ENCODE measurements at places on chromosomes 2 and 18. TPM values are rescaled to one million over a fixed set of nuclear protein-coding genes. Genes with fewer than 3 reads are reported as not detected.

The REG3G gene
- total RNA-seq, result not detected

The TMEM214 gene
- total RNA-seq, result 50.4 TPM

The TPGS2 gene
- total RNA-seq, result 57.0 TPM

The LYPD6 gene
- 11.2 TPM for total RNA-seq

The CDH20 gene
- total RNA-seq, result 3.6 TPM

GRCh38 chr2:189654641-189655040 lies 6.6 kb upstream of the ASNSD1 start:
- no peak overlapping the region for H3K4me3 ChIP-seq
- DNase-seq, result no peak
- H3K36me3 ChIP-seq, result no peaks in the 10 kb centered on the region
- H3K4me1 ChIP-seq, result peaks cover under 1% of the 10 kb centered on the region
- H3K27me3 ChIP-seq, result no peaks in the 10 kb centered on the region

GRCh38 chr2:77838441-77838840 lies 316.3 kb upstream of the LRRTM4 start:
- H3K4me3 ChIP-seq, result no peak overlapping the region
- H3K36me3 ChIP-seq, result no peaks in the 10 kb centered on the region
- no peaks in the 10 kb centered on the region for H3K4me1 ChIP-seq

GRCh38 chr2:217928324-217929181 lies 74.2 kb downstream of the TNS1 start:
- H3K27me3 ChIP-seq, result no peaks in the 10 kb centered on the region
- DNase-seq, result no peak
- peaks cover 44% of the 10 kb centered on the region for H3K4me1 ChIP-seq
- H3K27ac ChIP-seq, result no peak overlapping the region
- no peaks in the 10 kb centered on the region for H3K36me3 ChIP-seq

GRCh38 chr2:151805343-151805742 lies 22.9 kb downstream of the ARL5A start:
- DNase-seq, result no peak
- no peaks in the 10 kb centered on the region for H3K36me3 ChIP-seq
- H3K4me3 ChIP-seq, result no peak overlapping the region
- H3K4me1 ChIP-seq, result no peaks in the 10 kb centered on the region
- no peak overlapping the region for H3K27ac ChIP-seq

- H3K36me3 ChIP-seq, result no peaks in the 10 kb centered on the region
- no peaks in the 10 kb centered on the region for H3K27me3 ChIP-seq
- H3K27ac ChIP-seq, result peak overlapping the region; percentile 93
- peaks cover 55% of the 10 kb centered on the region for H3K4me1 ChIP-seq
Observed at GRCh38 chr2:164910101-164910899, 45.0 kb downstream of the SLC38A11 start.

- no peaks in the 10 kb centered on the region for H3K4me1 ChIP-seq
- H3K27me3 ChIP-seq, result no peaks in the 10 kb centered on the region
- H3K4me3 ChIP-seq, result no peak overlapping the region
- H3K27ac ChIP-seq, result no peak overlapping the region
- H3K36me3 ChIP-seq, result no peaks in the 10 kb centered on the region
Observed at GRCh38 chr2:120330946-120331822, 14.8 kb upstream of the INHBB start.

GRCh38 chr2:135948642-135949355 lies 36.6 kb downstream of the DARS1 start:
- DNase-seq, result peak; percentile 9
- no peak overlapping the region for H3K4me3 ChIP-seq
- H3K27me3 ChIP-seq, result no peaks in the 10 kb centered on the region
- H3K36me3 ChIP-seq, result no peaks in the 10 kb centered on the region
- H3K4me1 ChIP-seq, result no peaks in the 10 kb centered on the region

DNA sequence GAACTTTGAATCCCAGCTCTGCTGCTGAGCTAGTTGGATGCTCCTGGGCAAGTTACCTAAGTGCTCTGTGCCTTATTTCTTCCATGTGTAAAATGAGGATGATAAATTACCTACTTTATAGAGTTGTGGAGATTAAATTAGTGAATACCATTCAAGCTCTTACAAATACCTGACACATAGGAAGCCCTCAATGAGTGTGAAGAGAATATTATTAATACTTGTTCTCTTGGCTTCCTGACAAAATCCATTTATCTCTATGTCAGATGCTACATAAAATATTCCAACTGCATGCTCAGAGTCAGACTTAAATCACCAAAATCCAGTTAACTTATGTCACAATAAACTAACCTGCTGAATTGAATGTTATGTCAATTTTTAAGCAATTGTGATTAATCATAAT lies 42.9 kb upstream of the CCBE1 start:
- no peak overlapping the region for H3K4me3 ChIP-seq
- H3K27ac ChIP-seq, result no peak overlapping the region
- no peak for DNase-seq
- H3K36me3 ChIP-seq, result no peaks in the 10 kb centered on the region
- H3K27me3 ChIP-seq, result no peaks in the 10 kb centered on the region
- no peaks in the 10 kb centered on the region for H3K4me1 ChIP-seq

GRCh38 chr2:59047373-59047995 lies 806.4 kb upstream of the FANCL start:
- no peaks in the 10 kb centered on the region for H3K27me3 ChIP-seq
- H3K27ac ChIP-seq, result no peak overlapping the region
- H3K4me1 ChIP-seq, result no peaks in the 10 kb centered on the region
- DNase-seq, result no peak
- H3K36me3 ChIP-seq, result no peaks in the 10 kb centered on the region
- H3K4me3 ChIP-seq, result no peak overlapping the region

DNA sequence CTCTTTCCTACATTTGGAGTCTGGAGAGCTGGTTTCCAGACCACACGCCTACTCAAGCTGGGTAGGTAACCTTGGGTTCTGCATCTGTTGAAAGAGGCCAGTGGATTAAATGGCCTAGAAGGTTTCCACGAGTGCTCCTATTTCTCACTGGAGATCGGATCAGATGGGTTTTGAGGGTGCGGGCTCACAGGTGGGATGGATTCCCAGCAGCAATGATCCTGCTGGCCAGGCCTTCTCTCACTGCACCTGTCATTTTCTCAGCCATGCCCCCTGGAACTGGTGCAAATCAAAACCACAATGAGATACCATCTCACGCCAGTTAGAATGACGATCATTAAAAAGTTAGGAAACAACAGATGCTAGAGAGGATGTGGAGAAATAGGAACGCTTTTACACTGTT lies 747.5 kb upstream of the RAB6C start:
- no peaks in the 10 kb centered on the region for H3K27me3 ChIP-seq
- no peak overlapping the region for H3K4me3 ChIP-seq
- no peak overlapping the region for H3K27ac ChIP-seq
- H3K4me1 ChIP-seq, result no peaks in the 10 kb centered on the region
- H3K36me3 ChIP-seq, result no peaks in the 10 kb centered on the region

GRCh38 chr2:3179208-3179607 lies 198.4 kb downstream of the EIPR1 start:
- H3K27ac ChIP-seq, result no peak overlapping the region
- no peaks in the 10 kb centered on the region for H3K36me3 ChIP-seq
- DNase-seq, result no peak
- H3K4me3 ChIP-seq, result no peak overlapping the region
- no peaks in the 10 kb centered on the region for H3K4me1 ChIP-seq
- no peaks in the 10 kb centered on the region for H3K27me3 ChIP-seq

DNA sequence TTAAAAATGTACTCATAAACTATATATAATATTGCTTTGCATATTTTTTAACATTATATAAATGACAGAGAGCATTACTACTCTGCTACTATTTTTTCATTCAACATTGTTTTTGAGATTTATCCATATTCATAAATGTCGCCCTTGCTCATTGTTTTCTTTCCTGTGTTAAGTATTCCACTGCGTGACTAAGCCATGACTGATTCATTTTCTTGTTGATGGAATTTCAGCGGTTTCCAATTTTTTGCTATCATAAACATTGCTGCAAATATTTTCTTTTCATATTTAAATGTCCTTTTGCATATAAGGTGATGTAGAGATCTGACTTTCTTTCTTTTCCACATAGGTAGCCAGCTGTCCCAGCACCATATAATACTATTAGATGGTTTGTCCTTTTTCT lies 57.6 kb downstream of the SFXN5 start:
- H3K27ac ChIP-seq, result no peak overlapping the region
- no peaks in the 10 kb centered on the region for H3K27me3 ChIP-seq
- no peaks in the 10 kb centered on the region for H3K36me3 ChIP-seq
- H3K4me1 ChIP-seq, result no peaks in the 10 kb centered on the region
- DNase-seq, result no peak

DNA sequence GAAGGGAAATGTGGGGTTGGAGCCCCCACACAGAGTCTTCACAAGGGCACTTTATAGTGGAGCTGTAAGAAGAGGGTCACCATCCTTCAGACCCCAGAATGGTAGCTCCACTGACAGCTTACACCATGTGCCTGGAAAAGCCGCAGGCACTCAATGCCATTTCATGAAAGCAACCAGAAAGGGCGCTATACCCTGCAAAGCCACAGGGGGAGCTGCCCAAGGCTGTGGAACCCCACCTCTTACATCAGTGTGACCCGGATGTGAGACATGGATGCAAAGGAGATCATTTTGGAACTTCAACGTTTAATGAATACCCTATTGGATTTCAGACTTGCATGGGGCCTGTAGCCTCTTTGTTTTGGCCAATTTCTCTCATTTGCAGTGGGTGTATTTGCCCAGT lies 694.7 kb downstream of the CBLN2 start:
- no peak overlapping the region for H3K27ac ChIP-seq
- no peak overlapping the region for H3K4me3 ChIP-seq
- DNase-seq, result no peak

GRCh38 chr2:100344433-100344832 lies 22.1 kb upstream of the LONRF2 start:
- no peaks in the 10 kb centered on the region for H3K36me3 ChIP-seq
- H3K27ac ChIP-seq, result peak overlapping the region; percentile 17
- no peaks in the 10 kb centered on the region for H3K27me3 ChIP-seq
- peaks cover 3% of the 10 kb centered on the region for H3K4me1 ChIP-seq

All from hepatocyte (in vitro differentiated cells).